IMR-90 (cell line): ENCODE measurements at places on chromosomes 5 and 9. TPM values are rescaled to one million over a fixed set of nuclear protein-coding genes. Genes with fewer than 3 reads are reported as not detected.

DNA sequence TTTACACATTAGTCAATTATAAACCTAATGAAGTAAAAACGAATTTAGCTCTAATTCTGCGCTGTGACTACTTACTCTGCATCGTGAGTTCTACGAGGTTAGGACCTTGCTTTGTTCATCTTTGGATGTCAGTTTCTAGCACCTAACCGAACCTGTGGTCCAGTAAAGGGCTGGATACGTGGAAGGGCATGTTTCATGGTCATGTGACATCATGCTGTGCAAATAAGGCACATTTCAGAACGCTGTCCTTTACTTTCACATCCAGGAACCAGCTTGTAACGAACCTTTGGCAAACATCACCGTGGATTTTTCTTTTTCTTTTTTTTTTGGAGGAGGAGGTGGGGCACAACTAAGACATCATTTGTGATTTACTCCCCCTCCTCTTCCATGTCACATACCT is 15.0 kb downstream of the BASP1 start:
- no peak overlapping the region for H3K4me3 ChIP-seq
- peaks cover 30% of the 10 kb centered on the region for H3K36me3 ChIP-seq
- no peak overlapping the region for H3K27ac ChIP-seq
- no peak for DNase-seq

- H3K27ac ChIP-seq: no peak overlapping the region
- H3K4me1 ChIP-seq: peaks cover 15% of the 10 kb centered on the region
- no peak overlapping the region for H3K4me3 ChIP-seq
- peaks cover 4% of the 10 kb centered on the region for H3K36me3 ChIP-seq
These were observed 40.1 kb downstream of the CCNJL start for GRCh38 chr5:160272264-160272663.

- H3K27ac ChIP-seq: peak overlapping the region; percentile 45
- no peaks in the 10 kb centered on the region for H3K4me1 ChIP-seq
- H3K27me3 ChIP-seq: no peaks in the 10 kb centered on the region; the same call in 1 of the 2 replicates
- peak overlapping the region; percentile 61 for H3K4me3 ChIP-seq
- DNase-seq: peak; percentile 86
These were observed 493 bp downstream of the PRXL2C start for GRCh38 chr9:96654450-96655197.

The SPATA31A3 gene
- not detected in 2 replicates for polyA plus RNA-seq

The BARHL1 gene
- not detected in 2 replicates for polyA plus RNA-seq

The ODF2 gene
- 34.9 and 40.2 TPM in 2 replicates for polyA plus RNA-seq
